Renal pelvis (tissue), 12 donors: ENCODE measurements at places on chromosomes 16 and 17. TPM values are rescaled to one million over a fixed set of nuclear protein-coding genes. Genes with fewer than 3 reads are reported as not detected.

GRCh38 chr16:23701045-23701444 lies 12.0 kb downstream of the ERN2 start:
- DNase-seq = no peak

DNA sequence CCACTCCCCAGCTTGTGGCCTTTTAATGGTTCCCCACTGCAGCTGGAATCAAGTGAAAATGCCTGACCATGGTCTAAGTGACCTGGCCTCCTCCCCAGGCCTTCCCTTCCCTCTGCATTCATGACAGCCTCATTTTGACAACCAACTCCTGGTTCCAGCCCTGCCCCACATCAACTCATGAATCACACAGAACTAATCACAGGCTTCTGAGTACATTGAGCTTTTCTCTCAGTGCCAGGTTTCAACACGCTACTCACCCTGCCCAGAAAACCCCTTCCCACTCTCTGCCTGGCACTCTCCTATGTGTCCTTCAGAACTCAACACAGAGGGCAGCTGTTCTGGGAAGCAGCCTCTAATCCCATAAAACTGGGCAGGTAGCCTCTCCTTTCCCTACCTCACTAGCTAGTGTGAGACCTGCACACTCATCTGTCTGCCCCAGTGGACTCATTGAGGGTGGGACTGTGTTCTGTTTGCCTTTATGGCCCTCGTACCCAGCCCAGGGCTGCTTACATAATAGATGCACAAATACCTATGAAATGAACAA lies 313.6 kb downstream of the GRIN2A start:
- no peak for DNase-seq

DNA sequence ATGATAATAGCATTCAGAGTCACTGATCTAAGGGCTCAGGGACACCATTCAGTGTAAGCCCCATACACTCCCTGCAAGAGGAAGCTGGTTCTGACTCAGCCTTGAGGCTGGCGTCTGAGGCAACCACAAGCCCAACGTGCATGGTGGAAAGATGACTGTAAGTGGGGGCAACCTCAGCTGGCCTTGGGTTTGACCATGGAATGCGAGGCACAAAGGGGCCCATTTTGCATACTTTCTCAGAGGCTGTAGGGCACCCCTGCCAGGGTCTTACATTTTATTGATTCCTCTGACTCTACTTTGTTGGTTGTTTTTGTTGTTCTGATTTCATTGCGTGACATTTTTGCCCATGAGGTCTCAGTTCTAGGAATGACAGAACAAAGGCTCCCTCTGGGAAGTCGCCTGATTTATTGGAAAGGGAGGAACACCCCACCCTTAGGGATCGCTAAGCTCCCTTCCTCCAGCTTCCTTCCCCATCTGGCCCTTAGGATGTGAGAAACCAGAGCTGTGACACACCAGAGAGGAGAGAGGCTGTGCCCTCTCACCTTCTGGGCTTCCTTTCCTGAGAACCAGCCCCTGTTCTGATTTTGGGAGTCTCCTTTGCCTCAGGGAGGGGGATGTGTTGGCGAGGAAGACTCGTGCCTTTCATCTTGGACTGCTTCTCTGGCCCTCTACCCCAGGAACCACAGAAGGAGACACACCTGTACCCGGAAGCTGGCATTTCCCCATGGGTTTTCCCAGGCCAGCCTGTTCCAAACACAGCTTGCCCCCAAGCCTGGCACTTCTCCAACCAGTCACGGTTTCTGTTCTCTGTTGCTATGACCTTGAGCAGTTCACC lies 5.6 kb upstream of the CIITA start:
- no peak for DNase-seq

DNA sequence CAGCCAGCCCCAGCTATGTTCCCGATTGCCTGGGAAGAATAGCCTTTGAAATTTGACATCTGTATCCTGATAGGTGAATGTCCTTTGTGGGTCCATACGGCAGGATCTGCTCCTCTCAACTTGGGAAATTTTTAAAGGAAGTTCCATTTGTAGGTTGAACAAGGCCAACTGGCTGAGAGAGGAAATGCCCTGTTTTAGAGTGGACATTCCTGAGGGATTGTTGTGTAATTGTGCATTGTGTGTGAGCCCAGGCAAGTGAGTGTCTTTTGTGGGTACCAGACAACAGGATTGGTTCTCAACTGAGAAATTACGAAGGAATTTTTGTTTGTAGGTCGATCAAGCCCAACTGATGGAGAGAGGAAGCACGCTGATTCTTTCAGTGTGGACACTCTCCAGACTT lies 2.6 kb upstream of the CPHXL2 start:
- DNase-seq = no peak

- no peak for DNase-seq
Measured at GRCh38 chr16:85514598-85515318, 98.4 kb upstream of the GSE1 start.

Gene CIAO2B
- polyA plus RNA-seq = 102 TPM

Gene CD300LG
- 1.2 TPM for polyA plus RNA-seq

Gene TPSG1
- 2.3 TPM for polyA plus RNA-seq
